ENCODE measurements at places on chromosomes 12 and 14.

DNA sequence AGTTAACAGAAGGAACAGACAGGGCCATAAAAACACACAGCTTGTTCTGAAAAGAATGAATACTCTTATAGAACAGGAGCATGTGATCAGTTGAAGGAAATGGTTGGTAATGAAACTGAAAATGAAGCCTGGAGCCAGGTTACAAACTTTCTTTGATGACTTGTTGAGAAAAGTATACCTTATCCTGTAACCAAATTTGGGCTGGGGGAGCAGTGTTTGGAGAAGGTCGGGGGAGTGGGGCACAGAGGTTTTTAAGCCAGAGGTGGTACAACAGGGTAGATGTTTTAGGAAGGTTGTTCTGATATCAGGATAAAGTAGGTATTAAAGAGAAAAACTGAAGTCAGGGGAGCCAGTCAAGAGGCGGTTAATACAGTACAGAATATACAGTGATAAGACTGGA, 8.2 kb downstream of the GOLT1B start:
- no peak for DNase-seq

DNA sequence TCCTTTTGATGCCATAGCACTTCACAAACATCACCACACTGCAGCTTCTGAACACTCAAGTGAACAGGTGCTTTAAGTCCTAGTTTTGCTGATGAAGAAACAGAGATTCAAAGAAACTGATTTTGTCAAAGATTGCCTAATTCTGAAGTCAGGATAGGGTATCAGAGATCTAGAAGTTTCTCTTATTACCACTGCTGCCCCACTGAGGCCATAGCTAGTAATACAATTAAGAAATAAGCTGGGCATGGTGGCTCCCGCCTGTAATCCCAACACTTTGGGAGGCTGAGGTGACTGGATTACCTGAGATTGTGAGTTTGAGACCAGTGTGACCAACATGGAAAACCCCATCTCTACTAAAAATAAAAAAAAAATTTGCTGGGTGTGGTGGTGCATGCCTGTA, 458.3 kb upstream of the SEL1L start:
- no peak for DNase-seq

DNA sequence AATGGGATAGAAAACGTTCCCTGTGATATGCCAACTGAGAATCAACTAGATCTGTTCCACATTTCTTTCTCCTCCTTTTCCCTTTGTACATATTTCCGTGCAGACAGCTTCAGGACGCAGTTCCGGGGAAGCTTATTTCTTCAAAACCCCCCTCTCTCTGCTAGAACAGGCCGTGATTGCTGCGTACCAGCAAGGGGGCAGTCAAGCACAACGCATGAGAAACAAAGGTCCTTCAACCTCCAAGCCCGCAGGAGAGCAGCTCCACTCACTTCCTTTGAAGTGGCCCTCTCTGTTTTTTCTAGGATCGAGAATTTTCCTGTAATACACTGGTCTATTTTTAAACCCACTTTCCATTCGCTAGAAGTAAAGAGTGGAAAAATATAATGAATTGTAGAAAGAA, 80.8 kb downstream of the ZNF664 start:
- DNase-seq = peak; percentile 48

- DNase-seq = peak; percentile 62
Observed at GRCh38 chr14:58488550-58488949, 61.0 kb downstream of the KIAA0586 start.

DNA sequence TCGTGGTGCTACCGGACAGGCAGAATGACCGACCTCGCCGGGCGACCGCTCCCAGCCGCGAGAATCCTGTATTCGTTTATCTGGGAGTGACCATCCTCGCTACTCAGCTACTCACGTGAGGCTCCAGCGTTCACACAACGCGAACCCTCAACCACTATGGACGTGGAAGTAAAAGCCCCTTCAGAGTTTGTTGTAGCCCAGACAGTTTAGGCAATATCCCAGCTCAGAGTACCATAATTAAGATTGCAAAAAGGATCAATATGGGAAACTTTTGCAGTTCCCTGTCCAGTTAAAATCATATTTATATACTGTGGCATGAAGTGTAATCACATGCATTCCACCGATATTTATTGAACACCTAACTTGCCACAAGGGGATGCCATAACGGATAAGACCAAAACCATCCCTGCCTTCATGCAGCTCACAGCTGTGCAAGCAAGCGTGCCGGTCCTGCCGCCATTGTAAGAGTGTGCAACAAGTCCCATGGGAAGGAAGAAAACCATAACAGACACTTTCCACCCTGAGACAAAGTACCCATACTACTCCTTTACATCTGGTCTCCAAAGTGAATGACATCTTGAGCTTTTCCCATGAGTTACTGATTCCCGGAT, 938 bp upstream of the MAX start:
- DNase-seq = no peak

DNA sequence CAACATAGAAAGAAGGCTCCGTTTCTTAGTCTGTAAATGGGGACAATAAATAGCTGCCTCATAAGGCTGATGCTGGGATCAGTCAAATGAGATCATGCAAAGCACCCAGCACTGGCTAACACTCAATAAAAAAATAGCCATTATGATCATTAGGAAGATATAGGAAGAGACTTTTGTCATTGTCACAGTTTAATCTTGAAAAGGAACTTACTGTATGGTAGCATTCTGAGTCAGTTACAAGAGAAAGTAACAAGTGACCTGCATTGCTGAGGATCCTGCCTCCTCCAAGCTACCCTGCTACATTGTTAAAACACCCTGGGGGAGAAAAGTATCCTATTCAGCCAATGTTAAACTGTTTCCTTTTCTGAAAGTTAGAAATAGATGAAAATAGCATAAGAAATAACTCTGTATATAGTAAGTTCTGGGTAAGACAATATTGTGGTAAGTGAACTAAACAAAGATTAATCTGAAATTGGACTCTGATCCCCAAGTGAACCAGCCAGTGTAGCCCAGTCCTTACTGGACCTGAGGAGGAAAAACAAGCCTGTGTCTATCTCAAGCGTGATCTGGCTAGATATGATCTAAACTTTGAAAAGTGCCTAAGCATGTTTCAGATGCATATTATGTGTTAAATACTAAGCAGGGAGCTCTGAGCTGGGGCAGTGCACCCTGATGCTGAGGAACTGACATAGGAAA, 3.6 kb upstream of the NUDT4 start:
- no peak for DNase-seq

GRCh38 chr12:127355061-127355841, 911.7 kb upstream of the TMEM132C start:
- DNase-seq = no peak

DNA sequence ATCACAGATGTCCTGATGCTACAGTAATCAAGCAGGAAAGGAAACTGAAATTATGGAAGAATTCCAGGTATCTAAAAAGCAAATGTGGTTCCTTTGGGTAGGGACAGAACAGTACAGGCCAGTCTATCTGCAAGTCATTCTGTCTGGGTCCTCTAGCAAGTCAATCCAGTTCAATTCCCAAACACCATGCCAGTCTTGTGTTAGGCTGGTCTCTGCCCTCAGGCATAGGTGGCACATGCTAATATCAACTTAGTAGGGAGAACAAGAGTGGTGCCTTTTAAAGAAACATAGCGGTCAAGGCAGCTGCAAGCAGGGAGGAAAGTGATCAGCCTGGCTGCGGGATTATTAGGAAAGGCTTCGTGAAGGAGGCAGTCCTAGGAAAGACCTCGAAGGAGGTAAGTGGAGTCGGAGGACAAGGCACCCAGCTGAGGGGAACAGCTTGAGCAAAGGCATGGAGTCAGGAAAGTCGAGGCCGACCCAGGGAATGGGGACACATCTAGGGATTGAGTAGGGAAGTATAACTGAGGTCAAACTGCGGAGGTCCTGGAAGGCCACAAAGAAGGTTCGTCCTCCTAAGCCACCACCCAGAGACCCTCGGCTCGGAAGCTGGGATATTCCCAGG, 3.8 kb upstream of the PLEKHG6 start:
- DNase-seq = no peak

GRCh38 chr14:26163761-26164160, 434.1 kb downstream of the NOVA1 start:
- DNase-seq = peak; percentile 45

- DNase-seq = no peak
Observed at GRCh38 chr12:89075880-89076540, 276.3 kb downstream of the DUSP6 start.

GRCh38 chr14:60206837-60207533, 41.8 kb upstream of the DHRS7 start:
- no peak for DNase-seq

GRCh38 chr12:106425061-106425702, 67.6 kb downstream of the POLR3B start:
- no peak for DNase-seq

GRCh38 chr12:70948236-70948975, 27.9 kb upstream of the PTPRR start:
- no peak for DNase-seq

DNA sequence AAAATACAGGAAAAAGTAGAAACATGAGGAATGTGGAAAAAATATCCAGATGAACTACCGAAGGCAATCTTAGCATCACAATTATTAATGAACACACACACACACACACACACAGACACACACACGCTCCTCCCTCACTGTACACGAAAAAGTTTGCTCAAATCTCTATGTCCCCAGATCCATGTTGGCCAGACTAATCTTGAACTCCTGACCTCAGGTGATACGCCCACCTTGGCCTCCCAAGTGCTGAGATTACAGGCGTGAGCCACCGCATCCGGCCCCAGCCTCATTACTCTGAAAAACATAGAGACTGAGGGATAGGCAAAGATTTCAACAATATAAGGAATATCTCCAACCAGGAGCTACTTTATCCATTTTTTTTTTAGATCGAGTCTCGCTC, 17.2 kb downstream of the PITPNM2 start:
- DNase-seq = no peak
